Activated CD4-positive, alpha-beta T cell treated with anti-CD3 and anti-CD28 coated beads, Interleukin-2, amount 10 ng/mL, durations not matched to agents 24 days and 14 days (primary cell): ENCODE measurements at places on chromosomes 6 and 20. TPM values are rescaled to one million over a fixed set of nuclear protein-coding genes. Genes with fewer than 3 reads are reported as not detected.

Gene RGS17
- not detected in 2 replicates for total RNA-seq

Gene LRRN4
- total RNA-seq, result not detected in 2 replicates

Gene DSP
- total RNA-seq, result 0.02 TPM in 1 of 2 replicates, not detected in the other

Gene NOL7
- total RNA-seq, result 103 and 104 TPM in 2 replicates

Gene MEP1A
- not detected in 2 replicates for total RNA-seq

Gene FNDC11
- 0.12 and 0.16 TPM in 2 replicates for total RNA-seq

Gene CENPW
- total RNA-seq, result 42.7 and 45.8 TPM in 2 replicates

Gene GSTA2
- total RNA-seq, result not detected in 2 replicates

Gene APCDD1L
- not detected in 2 replicates for total RNA-seq

Gene COL19A1
- not detected in 2 replicates for total RNA-seq

Gene KIF13A
- total RNA-seq, result not detected in 2 replicates

Gene TMEM170B
- total RNA-seq, result 0.72 and 0.73 TPM in 2 replicates

Gene DLL1
- total RNA-seq, result 0.17 TPM in 1 of 2 replicates, not detected in the other

Gene SLC26A8
- total RNA-seq, result not detected in 2 replicates

Gene TFAP2B
- not detected in 2 replicates for total RNA-seq

Gene SIGLEC1
- not detected in 2 replicates for total RNA-seq

Gene TTLL9
- not detected in 2 replicates for total RNA-seq

Gene CBLN4
- total RNA-seq, result not detected in 2 replicates

Gene TBXT
- total RNA-seq, result not detected in 2 replicates

Gene TINAG
- not detected in 2 replicates for total RNA-seq

Gene HELZ2
- total RNA-seq, result 13.7 and 15.9 TPM in 2 replicates

Gene FOXA2
- not detected in 2 replicates for total RNA-seq
